ENCODE measurements at places on chromosomes 3 and 15. TPM values are rescaled to one million over a fixed set of nuclear protein-coding genes. Genes with fewer than 3 reads are reported as not detected.

AMT gene
- total RNA-seq = 0.06 TPM

SLC27A2 gene
- total RNA-seq = 1.3 TPM

SUSD5 gene
- 2.3 TPM for total RNA-seq

C2CD4A gene
- total RNA-seq = not detected

CCDC13 gene
- total RNA-seq = 0.74 TPM

MUSTN1 gene
- not detected for total RNA-seq

FEZF2 gene
- not detected for total RNA-seq

FBXO40 gene
- not detected for total RNA-seq

DNAH12 gene
- total RNA-seq = 0.06 TPM

SSR3 gene
- total RNA-seq = 246 TPM

CHRM5 gene
- 0.36 TPM for total RNA-seq

PROS1 gene
- total RNA-seq = 5.9 TPM

GP9 gene
- total RNA-seq = not detected

PRKCD gene
- total RNA-seq = 0.80 TPM

TEX55 gene
- total RNA-seq = not detected

CLDN1 gene
- total RNA-seq = 7.3 TPM

ETFA gene
- 110 TPM for total RNA-seq

TLR9 gene
- not detected for total RNA-seq
